ENCODE measurements at places on chromosomes 7 and 10.

GRCh38 chr7:30925913-30926312 is 14.3 kb downstream of the AQP1 start:
- DNase-seq, result no peak

DNA sequence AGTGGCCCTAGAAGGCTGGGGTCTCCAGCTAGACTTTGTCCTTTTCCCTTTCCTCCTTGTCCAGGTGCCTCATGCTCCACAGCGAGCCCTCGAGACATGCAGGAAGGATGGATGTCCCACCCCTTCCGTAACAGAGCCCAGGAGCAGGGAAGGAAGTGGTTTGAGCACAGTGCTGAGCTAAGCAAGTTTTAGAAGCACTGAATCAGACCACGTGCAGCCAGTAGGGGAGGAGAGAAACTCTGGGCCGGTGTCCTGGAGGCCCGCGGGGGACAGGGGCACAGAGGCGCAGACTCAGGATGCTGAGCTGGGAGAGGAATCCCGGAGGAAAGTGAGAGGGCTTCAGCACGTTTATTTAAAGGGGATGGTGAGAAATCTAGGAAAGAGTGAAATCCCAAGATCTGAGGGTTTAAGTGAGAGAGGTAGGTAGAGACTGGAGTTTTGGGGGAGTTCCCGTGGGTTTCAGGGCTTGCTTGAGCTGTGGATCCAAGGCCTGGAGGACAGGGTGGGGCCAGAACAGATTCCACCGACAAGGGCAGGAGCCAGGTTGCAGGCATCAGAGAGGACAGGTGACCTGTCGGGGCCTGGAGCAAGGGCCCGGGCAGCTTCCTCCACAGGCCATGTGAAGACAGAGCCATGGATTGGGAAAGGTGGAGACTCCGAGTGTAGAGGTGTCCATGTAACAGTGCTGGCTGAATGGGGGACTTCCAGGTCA is 4.4 kb upstream of the IRF5 start:
- peak; percentile 53 for DNase-seq

- no peak for DNase-seq
These were observed 281.1 kb upstream of the MEOX2 start for GRCh38 chr7:15967551-15967950.

- no peak for DNase-seq
These were observed 928.0 kb upstream of the POT1 start for GRCh38 chr7:125857606-125858005.

DNA sequence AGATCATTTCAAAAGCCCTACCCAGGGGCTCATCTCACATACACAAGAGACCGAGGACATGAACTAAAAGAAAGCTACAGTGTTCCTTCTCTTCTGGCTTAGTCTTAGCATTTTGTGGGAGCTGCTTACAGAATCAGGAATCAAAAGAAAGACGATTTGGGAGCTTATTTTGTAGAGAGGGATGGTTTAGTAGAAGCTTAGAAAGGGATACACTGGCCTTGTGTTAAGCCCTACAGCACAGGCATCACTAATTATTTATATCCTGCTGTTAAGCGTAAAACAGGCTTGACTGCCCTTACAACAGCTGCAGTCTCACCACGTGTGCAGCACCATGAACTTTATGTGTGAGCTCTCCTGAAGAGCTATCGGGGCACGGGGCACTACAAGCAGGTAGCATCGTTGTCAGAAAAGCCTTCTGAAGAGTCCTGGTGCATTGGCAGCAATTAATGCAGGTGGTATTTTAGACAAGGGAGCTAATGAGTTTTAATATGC is 798.3 kb downstream of the NXPH1 start:
- DNase-seq, result no peak

All from activated naive CD4-positive, alpha-beta T cell treated with Interleukin-2 at 50 U/mL for 16 hours (primary cell).